ENCODE measurements at places on chromosomes 12 and 14.

- DNase-seq: peak; percentile 48
Measured at GRCh38 chr12:122841544-122842321, 6.5 kb downstream of the HIP1R start.

DNA sequence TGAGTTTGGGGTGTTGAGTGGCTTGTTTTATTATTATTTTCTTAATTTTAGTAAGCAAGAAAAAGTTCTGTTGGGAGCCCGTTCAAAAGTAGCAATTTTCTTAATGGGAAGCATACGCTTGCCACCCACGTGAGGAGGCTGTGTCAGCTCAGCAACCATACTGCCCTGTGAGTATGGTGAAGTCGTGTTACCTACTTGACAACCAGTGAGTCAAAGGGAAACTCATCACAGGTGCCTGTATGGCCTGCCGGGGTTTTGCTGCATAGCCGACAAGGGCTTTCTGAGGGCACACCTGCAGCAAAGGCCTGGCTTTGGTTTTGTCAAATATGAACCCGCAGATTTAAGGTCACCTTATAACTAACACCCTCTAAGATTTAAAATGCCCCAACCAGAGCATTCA is 31.1 kb downstream of the PITPNM2 start:
- DNase-seq: no peak

DNA sequence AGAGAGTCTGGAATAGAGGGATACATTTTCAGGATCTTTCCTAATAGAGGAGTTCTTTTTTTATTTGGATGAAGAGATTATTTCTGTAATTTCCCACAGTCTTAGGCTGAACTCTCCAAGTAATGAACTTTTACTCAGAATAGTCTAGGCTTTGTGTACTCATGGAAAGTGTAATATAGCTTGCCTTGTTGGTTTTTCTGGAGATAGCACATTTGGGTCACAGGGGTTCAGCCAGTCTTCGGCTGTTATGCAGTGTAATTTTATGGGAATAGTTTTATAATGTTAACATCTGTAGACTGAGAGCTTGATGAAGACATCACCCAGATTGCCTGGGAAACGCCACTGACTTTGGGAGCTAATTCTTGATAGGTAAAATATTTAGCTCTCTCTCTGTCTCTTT is 450.8 kb downstream of the RAD51B start:
- no peak for DNase-seq

DNA sequence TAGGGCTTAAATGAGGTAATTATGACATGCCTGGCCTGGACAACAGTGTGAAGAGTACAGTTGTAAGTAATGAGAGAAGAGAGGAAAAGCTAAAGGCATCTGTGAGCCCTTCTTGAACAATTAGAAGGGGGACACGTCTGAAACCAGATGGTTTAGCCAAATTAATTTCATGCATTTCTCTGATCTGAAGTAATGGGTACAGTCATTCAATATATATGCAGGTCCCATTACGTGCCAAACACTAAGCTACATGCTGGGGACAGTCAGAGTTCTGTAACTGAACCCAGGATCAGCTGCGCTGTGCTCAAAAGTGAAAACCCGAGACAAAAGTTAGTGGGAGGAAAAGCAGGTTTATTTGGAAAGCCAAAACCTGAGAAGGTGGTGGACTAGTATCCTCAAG is 207.2 kb upstream of the TMTC1 start:
- DNase-seq: peak; percentile 22

GRCh38 chr14:74514471-74514941 is 20.9 kb downstream of the ISCA2 start:
- peak; percentile 74 for DNase-seq

DNA sequence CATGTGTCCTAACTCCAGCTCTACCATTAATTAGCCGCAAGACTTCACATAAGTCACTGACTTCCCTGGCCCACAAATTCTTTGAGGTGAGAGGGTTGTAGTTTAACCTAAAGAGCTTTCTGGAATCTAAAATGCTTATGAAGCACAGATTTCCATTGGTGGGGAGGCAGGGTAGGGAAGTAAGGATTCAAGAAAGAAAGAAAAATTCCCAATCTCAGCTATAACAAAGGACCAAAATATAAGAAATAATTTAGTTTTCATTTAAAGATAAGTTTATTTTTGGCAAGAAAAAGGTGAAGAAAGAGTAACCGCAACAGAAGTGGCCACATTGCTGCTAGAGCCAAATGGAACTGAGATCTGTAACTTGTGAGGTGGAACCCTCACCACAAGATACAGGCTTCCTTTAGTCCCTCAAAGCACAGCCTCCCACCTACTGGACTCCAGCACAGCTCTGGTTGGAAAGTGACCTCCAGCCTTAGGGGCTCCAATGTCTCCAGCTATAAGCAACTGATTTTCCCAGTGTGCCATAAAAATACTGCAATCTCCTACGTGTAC is 23.6 kb downstream of the DAD1 start:
- DNase-seq: no peak

GRCh38 chr12:101839324-101840283 is 8.8 kb upstream of the GNPTAB start:
- DNase-seq: peak; percentile 57

DNA sequence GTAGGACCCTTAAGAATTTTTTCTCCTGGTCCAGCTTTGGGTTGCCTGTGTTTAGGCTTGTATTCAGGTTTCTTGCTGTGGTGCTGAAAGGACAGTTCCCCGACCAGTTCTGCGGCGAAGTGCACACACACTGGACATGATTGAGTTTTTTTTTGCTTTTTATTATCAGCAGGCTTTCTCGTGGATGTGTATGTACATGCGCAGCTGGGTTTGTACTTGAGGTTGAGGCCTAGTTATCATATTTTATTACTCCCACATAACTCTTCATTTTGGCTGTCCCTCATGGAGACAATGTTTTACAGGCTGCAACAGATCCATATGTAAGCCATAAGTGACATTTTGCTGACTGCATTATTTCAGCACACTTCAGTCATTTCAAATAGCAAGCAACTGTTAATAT is 2.5 kb downstream of the SCN8A start:
- DNase-seq: peak; percentile 73

DNA sequence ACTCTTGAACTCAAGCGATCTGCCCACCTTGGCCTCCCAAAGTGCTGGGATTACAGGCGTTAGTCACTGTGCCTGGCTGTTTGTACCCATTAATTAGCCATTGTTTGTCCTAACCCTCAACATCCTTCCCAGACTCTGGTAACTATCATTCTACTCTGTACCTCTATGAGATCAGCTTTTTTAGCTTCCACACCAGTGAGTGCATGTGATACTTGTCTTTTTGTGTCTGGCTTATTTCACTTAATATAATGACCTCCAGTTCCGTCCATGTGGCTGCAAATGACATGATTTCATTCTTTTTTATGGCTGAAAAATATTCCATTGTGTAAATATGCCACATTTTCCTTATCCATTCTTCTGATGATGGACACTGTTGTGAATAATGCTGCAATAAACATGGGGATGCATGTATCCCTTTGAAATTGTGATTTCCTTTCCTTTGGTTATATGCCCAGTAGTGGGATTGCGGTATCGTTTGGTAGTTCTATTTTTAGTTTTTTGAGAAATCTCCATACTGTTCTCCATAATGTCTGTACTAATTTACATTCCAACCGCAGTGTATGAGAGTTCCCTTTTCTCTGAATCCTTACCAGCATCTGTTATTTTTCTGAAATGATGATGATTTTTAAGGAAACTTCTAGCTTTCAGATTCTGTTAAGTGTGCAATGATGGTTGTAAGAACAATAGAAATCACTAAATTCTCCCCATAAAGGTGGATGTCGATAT is 6.7 kb upstream of the PPP4R3A start:
- DNase-seq: no peak

DNA sequence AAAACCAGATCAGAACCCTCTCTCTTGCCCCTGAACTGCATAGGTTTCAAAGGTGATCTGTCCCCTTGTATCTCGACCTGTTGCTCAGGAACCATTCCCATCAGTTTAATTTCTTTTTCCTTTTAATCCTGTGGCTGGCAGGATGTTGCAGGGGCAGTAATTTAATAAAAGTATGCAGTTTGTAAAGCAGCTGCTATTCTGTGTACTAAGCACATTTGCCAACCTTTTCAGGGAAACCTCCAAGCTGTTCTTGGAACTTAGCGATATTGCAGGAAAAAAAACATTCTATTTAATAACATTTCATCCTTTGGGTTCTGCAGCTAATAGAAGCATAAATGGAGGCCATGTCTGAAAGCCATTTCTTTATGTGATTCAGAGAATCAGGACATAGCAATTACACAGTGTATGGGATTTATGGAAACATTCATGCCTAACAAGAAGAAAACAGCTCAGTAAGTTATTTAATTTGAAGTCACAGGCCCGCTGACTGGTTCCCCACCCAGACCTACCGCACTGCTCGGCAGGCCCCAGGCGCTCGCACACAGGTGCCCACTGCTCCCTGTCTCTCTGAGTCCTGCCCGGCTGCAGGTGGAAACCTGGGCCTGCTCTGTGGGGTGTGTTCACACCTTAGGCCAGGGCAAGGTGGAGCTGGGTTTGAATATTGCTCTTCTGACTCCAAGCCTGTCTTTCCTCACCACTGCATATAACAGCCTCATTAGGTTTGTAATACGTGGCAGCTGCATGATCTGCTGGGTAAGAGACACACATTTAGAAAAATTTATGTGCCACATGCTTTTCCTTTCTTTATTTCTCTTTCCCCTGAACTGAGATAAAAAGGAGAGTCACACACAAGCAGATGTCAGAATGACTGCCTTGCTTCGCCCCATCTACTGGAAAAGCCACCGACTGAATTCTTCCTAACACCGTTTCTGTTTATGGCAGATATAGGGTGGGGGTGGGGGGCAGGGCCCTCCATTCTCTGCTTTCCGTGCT is 119.7 kb downstream of the SLC25A47 start:
- DNase-seq: no peak

DNA sequence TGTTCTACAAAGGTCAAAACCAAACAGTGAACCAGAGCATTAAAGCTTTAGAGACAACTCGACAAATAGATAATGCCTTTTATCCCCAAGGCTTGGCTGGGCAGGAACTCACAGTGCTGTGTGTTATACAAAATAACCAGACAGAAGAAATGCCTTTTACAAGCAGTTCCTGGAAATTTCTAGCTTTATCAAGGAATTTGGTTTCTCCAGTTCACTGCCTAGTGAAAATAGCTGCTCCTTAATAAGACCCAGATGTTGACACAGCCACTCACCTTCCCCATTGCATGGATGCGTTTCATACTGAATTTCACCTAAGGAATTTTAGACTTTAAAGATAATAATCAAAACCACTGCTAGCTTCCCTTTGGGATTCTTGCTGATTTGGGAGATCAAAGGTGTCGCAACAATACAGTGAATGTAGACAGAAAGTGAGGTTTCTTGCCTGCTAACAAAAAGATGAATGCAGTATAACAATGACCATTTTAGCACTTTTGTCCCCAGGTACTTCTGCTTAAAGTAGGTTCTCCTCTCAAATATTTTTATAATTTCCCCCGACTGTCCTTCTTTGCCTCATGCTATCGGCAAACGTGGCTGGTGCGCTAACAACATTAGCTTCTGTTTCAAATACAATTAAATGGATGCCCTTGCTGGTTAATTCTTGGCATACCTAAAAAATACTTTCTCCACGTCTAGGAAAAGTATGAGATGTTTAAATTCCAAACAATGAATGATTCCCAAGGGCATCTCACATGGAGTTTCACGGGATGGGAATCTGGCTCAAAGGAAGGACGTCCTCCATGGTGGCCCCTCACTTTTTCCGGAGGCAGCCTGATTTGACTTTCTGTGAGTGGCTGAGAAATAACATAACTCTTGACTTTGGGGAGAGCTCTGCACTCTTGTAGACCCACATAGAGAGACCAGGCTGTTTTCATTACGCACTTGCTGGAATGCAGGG is 162.4 kb downstream of the C12orf75 start:
- peak; percentile 94 for DNase-seq

DNA sequence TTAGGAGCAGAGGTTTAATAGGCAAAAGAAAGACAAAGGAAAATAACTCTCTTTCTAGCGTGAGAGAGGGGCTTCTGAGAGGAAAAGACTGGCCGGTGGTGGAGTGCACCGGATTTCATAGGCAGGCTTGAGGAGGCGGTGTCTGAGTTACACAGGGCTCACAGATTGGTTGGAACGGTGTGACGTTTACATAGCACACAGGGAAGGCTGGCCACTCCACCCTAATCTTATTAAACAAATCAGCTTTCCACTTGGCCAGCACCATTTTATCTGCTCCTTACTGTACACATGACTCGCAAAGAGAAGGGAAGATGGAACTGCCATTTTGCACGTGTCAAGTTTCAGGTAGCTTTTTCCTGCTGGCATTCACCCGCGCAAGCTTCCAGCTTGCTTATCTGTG is 587.7 kb downstream of the RPL10L start:
- no peak for DNase-seq
